ENCODE measurements at places on chromosomes 13 and 19. TPM values are rescaled to one million over a fixed set of nuclear protein-coding genes. Genes with fewer than 3 reads are reported as not detected.

ZNF587B gene
- 29.9 TPM for total RNA-seq

DNA sequence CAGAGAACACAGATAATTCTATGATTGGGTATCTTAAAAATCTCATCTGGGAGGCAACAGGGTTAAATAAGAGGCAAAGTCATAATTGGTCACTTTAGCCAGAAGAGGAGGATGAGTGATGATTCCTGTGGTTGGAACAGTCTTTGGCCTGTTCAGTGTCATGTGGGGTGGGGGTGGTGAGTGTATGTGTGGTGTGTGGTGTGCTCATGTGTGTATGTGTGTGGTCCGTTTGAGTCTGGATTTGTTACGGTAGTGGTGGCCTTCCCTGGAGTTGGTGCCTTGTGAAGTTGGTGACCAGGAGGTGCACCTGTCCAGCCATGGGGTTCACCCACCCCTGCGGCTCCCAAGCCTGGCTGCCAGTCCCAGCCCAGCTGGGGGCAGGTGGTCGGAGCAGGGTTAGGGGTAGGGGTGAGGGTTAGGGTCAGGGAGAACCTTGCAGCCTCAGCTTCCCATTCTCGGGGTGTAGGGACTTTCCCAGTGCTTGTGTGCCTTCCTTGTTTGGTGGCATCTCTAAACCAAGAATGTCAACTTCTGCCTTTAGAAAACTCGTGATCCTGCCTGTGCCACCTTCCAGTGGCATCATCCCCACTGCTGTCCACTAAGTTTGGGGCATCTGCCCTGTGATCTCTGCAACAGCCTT, 97.5 kb downstream of the RAB20 start:
- H3K4me1 ChIP-seq, result no peaks in the 10 kb centered on the region
- H3K4me3 ChIP-seq, result no peak overlapping the region
- peaks cover 8% of the 10 kb centered on the region for H3K27me3 ChIP-seq
- no peak overlapping the region for H3K27ac ChIP-seq
- no peaks in the 10 kb centered on the region for H3K36me3 ChIP-seq
- DNase-seq, result no peak

DNA sequence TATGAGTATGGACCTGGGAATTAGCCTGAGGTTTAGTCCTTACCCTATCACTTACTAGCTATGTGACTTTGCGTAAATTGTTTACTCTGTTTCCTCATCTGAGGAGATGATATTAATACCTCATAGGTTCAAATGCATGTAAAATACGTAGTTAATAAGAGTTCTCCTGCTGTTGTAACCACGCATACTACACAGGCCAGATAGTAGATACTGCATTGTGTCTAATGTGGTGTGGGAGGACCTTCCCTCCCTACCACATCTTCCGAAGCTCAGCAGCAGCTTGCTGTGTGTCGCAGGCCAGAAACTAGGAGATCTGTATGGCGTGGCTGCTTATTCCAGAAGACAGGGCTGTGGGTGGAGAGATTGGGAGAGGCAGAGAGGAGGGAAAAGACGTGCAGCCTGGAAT, 23.0 kb downstream of the GTF2F2 start:
- H3K27ac ChIP-seq, result no peak overlapping the region
- peaks cover 11% of the 10 kb centered on the region for H3K36me3 ChIP-seq
- DNase-seq, result no peak
- H3K4me1 ChIP-seq, result peaks cover 25% of the 10 kb centered on the region

DNA sequence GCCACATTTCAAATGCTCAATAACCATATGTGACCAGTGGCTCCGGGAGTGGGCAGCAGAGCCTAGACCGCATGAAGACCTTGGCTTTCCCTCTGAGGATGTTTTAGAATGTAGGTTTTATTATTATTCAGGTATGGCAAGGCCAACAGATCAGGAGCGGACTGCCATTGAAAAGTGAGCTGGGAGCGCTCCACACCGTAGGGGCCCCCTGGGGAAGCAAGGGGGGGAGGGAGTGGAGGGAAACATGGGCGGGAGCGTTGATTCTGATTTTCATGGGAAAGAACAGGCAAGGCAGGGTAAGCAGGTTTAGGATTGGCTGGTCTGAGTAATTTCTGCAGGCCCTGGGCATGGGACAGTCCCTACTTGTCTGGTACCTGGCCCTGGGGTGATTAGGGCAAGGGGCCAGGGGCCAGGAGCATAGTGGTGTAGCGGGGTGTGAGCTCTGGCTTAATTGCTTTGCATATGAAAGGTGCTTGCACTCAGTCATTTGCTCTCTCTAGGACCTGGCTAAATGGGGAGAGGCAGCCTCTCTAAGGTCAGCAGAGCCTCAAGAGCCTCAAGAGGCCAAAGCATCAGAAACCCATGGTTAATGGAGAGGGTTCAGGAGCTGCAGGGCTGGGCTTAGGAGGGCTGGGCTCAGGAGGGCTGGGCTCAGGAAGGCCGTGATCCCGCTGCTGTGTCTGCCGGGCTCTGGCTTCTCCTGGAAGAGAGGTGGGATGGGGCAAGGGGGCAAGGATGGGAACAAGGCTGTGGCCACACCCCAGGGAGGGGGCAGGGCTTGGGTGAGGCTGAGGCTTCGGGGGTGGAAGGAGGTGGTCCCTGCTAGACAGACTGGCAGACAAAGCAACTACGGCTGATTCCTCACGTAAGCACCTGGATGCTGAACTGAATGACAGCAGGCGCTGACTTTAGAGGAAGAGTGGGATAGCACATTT, 82.0 kb upstream of the WASF3 start:
- DNase-seq, result no peak
- H3K4me3 ChIP-seq, result peak overlapping the region; percentile 73
- H3K27ac ChIP-seq, result no peak overlapping the region
- H3K4me1 ChIP-seq, result peaks cover 14% of the 10 kb centered on the region
- H3K27me3 ChIP-seq, result peaks cover 3% of the 10 kb centered on the region

DNA sequence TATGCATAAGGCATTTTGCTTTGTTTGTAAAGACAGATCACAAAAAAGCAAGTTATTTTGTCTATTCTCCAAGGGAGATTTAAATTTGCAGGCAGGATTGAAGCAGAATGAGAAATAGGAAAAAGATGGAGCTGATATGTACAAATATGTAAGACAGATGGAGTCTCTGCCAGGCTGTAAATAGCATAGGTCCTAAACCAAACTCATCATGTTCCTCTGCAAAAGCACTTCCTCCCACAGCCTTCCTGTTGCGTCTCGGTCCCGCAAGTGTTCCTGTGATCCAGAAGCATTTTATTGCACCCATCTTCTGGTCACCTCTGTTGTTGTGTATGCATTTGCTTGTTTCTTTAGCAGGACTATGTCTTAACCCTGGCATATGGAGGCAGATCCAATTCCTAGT, 95.7 kb upstream of the CLDN10 start:
- H3K36me3 ChIP-seq, result peaks cover 15% of the 10 kb centered on the region
- H3K27ac ChIP-seq, result no peak overlapping the region
- H3K4me3 ChIP-seq, result peak overlapping the region; percentile 47
- peaks cover 9% of the 10 kb centered on the region for H3K27me3 ChIP-seq

NLRP9 gene
- total RNA-seq, result not detected

MYO1F gene
- 65.0 TPM for total RNA-seq

DNA sequence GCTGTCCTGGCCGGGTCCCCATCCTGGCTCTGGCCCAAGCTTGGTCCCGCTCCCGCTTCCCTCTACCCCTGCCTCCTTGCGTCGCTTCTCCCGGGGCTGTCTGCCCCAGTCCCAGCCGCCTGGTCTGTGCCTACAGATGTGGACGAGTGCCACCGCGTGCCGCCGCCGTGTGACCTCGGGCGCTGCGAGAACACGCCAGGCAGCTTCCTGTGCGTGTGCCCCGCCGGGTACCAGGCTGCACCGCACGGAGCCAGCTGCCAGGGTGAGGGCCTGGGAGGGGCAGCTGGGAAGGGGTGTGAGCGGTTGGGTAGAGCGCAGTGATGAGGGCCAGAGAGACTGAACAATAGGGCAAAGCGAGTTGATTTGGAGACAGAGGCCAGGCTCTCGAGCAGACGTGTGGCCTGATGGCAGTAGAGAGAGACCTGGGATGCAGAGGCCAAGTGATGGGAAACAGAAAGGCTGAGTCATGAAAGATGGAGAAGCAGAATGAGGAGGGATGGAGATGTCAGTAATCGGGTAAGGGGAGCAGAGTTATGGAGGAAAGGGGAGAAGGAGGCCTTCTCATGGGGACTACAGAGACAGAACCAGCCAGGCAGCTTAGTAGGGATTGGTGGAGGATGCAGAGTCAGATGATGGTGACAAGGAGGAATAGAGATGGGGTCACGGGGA, 9.4 kb downstream of the LTBP4 start:
- H3K36me3 ChIP-seq, result no peaks in the 10 kb centered on the region
- H3K4me1 ChIP-seq, result peaks cover 68% of the 10 kb centered on the region
- peak; percentile 86 for DNase-seq
- H3K4me3 ChIP-seq, result peak overlapping the region; percentile 87
- no peaks in the 10 kb centered on the region for H3K27me3 ChIP-seq
- peak overlapping the region; percentile 79 for H3K27ac ChIP-seq

DCAF15 gene
- total RNA-seq, result 93.6 TPM

DNA sequence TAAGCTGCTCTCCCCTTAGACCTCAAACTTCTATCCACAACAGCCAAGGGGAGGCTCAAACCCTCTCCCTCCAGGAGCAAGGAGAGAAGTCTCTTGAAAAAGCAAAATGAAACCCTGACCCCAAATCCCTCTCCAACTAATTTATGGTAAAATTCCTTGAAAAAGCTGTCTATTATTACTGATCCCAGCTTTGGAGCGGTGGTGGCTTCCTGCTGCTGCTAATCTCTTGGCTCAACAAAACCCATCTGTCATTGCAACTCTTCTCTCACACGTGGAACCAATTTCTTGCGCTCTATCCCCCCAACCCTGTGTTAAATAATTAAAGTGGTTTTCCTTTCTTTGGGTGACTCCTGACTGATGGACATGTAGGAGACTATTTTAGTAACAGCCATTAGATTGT, 64.1 kb upstream of the OXGR1 start:
- no peak overlapping the region for H3K4me3 ChIP-seq
- peaks cover 24% of the 10 kb centered on the region for H3K27me3 ChIP-seq
- DNase-seq, result no peak
- no peaks in the 10 kb centered on the region for H3K36me3 ChIP-seq
- H3K27ac ChIP-seq, result no peak overlapping the region

- H3K27ac ChIP-seq, result no peak overlapping the region
- H3K4me3 ChIP-seq, result no peak overlapping the region
- H3K4me1 ChIP-seq, result peaks cover 4% of the 10 kb centered on the region
These were observed 175.3 kb downstream of the VWA8 start for GRCh38 chr13:41785402-41786172.

All from naive thymus-derived CD8-positive, alpha-beta T cell (primary cell).